A549 (cell line): ENCODE measurements at places on chromosomes 11 and 22.
A peak's percentile ranks its signal among the peaks of the same experiment; 100 is the strongest.

- no peak for DNase-seq
Observed at GRCh38 chr11:127073621-127074020, 73.1 kb upstream of the KIRREL3 start.

- no peak for DNase-seq
Observed at GRCh38 chr11:78533399-78533798, 41.3 kb downstream of the NARS2 start.

DNA sequence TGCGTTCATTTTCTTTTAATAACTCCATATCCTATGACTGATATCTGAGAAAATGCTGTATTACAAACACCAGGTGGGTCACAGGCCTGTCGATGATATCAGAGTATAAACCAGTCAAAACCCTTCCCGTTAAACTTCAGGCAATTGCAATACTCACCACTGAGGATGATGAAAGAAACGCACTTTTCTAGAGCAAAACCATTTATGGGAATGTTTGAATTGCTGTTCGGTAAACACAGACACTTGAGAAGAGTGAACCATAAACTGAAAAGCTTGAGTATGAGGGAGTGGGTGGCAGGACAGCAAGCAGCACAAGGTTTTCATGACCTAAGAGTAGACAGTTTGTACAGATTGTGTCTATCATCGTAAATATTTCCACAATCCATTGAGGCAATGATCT, 139.8 kb upstream of the CEP126 start:
- peak; percentile 42 for DNase-seq

DNA sequence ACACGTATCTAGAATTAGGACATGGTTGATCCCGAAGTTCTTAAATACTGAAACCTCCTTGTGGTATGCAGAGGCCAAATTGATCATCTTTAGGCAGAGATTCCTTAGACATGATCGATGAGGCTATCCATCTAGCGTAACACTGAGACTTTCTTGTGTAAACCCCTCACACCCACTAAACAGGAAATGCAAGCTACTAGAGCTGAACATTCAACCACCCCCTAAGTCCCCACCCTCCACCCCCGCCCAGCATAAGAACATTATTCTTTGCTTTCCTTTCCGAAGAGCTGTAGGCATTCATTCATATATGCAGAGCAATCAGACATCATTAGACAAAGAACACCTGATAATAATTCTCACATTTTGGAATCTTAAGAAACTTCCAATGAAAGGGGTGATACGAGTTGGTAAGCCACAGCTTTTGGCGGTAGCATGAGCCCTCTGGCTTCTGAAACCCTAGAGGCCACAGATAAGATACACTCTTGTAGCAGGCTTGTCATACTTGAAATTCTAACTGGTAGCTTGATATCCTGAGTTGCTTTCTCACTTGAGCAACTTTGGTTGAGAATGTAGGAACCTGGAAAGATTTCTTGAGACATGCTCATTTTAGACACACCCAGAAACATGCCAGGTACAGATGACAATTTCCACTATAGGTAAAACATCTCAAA, 42.2 kb downstream of the FLI1 start:
- DNase-seq = no peak

DNA sequence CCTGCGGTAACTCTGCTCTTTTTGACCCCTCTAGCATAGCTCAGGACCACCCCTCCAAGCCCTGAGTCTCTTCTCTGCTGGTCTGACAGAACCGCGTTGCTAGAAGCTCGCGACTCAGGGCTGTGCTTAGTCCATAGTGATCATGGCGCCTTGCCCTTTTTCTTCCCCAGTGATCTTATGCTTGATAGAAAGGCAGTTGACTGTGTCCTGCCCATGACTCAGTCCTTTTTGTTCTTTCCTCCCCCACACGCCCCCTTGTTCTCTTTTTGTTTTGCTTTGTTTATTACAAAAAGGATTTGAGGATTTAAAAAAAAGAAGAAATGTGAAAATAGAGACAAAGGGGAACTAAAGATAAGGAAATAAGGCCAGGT, 17.5 kb downstream of the IL17RA start:
- DNase-seq = no peak

DNA sequence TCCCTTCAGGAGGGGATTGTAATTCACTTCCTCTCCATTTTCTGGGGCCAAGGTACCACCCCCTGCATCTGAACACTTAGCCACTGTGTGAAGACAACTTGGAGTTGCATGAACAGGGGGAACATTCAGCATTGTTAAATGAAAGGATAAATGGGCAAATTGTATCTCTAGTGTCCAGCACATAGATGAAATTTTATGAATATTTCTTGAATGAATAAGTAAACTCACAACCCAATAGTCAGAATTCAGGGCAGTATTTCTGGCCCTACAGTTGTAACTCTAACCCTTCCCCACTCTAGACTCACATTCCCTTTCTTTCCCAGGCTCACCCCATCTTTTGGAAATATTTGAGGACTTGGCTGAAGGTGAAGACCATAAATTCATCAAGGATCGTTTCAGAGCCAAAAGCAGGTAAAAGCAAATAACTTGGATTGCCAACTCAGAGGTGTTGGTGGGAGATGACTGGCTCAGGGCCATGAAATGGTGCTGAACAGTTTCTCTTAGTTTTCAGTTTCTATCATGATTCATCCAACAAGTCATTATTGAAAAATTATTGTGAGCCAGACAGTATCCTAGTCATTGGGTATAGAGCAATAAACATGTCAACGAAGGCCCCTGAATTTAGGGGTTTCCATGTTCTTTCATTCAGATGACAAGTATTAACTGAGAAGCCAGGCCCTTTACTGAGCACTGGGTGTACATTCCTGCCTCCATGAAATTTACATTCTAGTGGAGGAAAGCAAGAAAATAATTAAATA, 33.3 kb upstream of the ZC3H12C start:
- DNase-seq = no peak

DNA sequence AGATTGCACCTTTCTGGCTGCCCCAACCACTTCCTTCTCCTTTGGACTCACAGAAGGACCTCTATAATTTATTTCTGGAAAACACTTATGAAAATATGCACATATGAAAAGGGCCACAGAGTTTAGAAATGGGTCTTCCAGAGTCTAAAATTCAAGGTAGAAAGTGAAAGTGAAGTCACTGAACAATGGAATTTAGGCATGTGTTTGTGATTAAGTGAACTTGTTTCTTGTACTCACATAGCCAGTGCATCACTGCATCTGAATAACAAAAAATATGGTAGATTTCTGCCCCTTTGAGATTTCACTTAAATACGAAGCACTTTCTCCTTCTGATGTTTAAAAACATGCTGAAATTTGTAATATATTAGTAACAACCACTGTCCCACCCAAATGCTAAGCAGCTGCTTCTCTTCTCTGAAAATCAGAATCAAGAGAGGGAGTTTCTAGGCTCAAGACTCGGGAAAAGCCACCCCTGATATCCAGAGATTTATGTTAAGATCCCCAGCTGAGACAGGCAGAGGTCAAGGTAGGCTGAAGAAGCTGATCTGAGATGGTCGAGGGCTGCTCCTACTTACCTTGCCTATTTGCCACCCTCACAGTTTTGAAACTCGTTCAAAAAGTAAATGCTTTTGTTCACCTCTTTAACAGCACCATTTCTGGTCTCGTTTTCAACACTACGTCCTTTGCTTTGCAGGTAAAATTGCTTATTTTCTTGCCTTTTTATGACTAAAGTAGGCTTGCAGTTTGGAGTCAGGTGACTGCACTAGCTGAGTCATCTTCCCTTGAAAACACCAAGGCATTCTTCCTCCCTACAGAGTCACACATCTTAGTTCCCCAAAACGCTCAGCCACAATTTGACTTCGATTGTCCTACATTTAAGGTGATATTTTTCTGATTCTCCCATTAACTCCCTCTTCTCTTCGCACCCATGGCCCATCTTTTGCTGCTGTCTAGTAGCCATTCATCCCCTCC, at the start of gene XKR3:
Gene XKR3, minus strand, starts transcription at position 696 of the 972 bp plus-strand sequence. CDS start 17,338 bp downstream, outside the sequence.
- DNase-seq = no peak

GRCh38 chr11:102154806-102155205, 44.6 kb downstream of the YAP1 start:
- DNase-seq = no peak

GRCh38 chr11:44727114-44727372, 281 bp downstream of the TSPAN18 start:
- no peak for DNase-seq

DNA sequence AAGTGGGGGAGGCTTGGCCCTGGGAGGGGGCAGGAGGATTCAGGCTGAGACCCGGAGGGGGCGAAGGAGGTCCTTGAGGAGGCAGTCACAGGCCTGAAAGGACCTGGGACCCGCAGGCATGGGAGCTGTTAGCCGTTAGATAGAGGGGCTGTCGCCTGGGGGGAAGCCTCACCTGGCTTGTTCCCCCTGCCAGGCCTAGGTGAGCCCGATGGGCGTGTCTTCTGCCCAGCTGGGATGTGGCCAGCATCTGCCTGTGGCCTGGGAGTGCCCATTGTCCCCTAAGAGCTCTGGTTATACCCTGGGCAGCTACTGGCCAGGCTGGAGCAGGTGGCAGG, 1.8 kb upstream of the DUSP8 start:
- no peak for DNase-seq

- no peak for DNase-seq
Observed at GRCh38 chr11:131839326-131839725, 468.9 kb downstream of the NTM start.

- DNase-seq = peak; percentile 58
Observed at GRCh38 chr11:117145393-117145761, 1.3 kb downstream of the PAFAH1B2 start.

DNA sequence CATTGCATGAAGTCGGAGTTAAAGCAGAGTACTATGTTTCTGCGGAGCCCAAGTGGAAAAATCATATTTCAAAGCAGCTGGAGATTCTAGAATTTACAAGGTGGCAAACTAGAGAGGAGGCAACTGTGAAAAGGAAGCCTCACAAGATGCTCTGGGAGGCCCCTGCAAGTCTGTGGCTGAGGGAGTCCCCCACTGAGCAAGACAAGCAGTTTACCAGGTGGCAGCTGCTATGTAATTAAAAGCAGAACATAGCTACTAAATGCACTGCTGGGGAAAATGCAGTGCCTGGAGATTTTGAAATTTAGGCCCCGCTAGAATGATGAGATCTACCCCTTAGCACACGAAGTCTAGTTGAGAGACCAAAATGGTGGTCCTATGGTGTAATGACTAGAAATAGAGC, 728.0 kb downstream of the OPCML start:
- no peak for DNase-seq

- no peak for DNase-seq
Observed at GRCh38 chr11:44740967-44741366, 14.2 kb downstream of the TSPAN18 start.

DNA sequence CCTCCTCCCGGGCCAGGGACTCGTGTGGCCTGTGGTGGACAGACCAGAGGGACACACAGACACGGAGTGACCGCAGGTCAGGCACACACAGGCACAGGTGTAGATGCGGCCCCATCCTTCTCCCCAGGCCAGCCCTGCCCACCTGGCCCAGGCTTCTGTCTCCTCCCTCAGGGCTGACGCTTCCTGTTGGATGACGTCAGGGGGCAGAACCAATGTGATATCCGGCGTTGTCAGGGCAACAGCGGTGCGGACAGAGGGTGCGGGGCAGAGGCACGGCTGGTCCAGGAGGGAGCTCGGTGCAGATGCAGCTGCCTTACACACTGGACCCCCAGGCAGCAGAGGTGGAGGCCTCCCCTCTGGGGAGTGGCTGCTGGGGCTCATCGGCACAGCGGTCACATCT, 2.9 kb upstream of the TUBGCP6 start:
- DNase-seq = peak; percentile 54

DNA sequence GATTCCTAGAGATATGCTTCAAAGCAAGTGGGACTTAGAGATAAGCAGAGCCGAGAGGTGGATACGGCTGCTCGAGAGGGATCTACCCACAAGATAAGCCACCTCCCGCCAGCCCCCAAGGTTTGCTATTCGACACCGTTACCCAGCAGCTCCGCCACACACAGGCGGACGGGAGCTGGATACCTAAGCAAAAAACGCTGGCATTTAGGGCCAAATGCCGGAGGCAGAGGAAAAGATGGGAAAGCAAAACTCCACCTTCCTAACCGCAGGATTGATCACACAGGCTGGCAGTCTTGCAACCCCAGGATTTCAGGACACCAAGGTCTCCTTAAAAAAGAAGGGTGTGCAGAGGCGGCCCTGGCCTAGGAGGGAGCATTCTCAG, 709 bp downstream of the FTH1 start:
- peak; percentile 51 for DNase-seq

- DNase-seq = peak; percentile 81
Observed at GRCh38 chr11:117316197-117316961, at the start of gene BACE1. Gene BACE1 (minus strand): TSS chr11:117316256. CDS start chr11:117315795, 461 bp downstream.

GRCh38 chr11:71406681-71407080, 41.5 kb downstream of the DHCR7 start:
- DNase-seq = no peak

- no peak for DNase-seq
Observed at GRCh38 chr11:15565880-15566279, 451.2 kb downstream of the INSC start.

- no peak for DNase-seq
Observed at GRCh38 chr11:106012744-106013143, 9.3 kb downstream of the MSANTD4 start.

DNA sequence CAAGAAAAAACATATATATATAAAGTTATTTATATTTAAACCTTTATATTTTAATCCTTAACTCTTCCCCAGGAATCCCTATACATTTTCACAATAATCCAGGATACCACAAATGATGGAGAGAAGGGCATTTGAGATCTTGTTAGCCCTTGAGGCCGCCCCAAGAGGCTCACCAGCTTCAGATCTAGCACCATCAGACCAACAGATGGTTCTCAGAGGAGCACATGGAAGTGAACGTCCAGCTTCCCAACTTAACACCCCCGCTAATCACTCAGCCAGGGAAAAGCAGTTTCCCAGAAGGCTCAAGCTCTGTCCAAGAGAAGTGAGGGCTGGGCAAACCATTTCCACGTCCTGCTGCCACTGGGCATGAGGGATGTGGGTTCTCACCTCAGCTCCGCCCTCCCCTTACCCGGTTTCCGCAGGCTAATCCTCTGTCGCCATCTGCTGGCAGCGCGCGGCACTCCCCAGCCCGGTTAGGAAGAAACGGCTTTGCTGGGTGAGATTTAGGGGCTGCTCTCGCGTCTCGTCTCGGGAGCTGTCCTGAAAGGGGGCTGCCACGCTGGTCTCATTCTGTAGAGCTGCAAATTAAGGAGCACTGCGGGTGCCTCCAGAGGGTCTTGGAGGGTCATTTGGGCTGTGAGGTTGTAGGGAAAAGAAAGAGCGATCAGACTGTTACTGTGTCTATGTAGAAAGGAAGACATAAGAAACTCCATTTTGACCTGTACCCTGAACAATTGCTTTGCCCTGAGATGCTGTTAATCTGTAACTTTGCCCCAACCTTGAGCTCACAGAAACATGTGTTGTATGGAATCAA, 6.8 kb upstream of the FAM111A start:
- peak; percentile 73 for DNase-seq

DNA sequence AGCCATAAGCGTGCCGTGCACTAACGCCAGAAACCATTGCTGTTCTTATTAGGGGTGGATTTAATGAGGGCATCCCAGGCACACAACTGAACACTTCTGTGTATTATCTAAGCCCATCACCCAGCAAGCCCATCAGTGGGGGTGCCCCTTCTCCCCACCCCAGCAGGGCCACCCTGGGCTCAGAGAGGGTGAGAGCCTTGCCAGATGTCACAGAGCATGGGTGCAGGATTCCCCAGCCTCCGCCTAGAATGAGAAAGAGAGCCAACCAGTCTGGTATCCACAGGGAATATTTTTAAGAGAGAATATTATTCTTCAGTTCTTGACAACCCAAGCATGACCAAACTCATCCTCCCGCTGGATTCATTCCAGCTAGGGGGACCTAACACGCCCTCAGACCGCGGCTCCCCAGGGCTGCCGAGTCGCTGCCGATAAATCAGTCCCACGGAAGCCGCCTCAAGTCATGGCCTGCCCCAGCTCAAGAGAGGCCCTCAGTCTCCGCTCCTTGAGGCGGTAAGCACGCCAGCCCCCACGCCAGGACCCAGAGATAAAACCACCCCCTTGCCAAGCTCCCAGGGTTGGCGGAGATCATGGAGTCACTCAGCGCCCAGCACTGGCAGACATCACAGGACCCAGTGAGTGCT, 47.2 kb downstream of the MN1 start:
- DNase-seq = no peak
